Smooth muscle cell of trachea (primary cell): ENCODE measurements at places on chromosomes 3 and 15. TPM values are rescaled to one million over a fixed set of nuclear protein-coding genes. Genes with fewer than 3 reads are reported as not detected.

Gene HSPBAP1
- total RNA-seq, result 6.8 and 9.1 TPM in 2 replicates

Gene C3orf49
- not detected in 2 replicates for total RNA-seq

Gene PFN2
- total RNA-seq, result 273 and 347 TPM in 2 replicates

Gene HEG1
- 76.1 and 113 TPM in 2 replicates for total RNA-seq

Gene ETV5
- 25.8 and 36.5 TPM in 2 replicates for total RNA-seq

Gene SPINK8
- total RNA-seq, result not detected in 2 replicates

Gene POPDC2
- 0.15 and 0.33 TPM in 2 replicates for total RNA-seq

Gene ROPN1
- not detected in 2 replicates for total RNA-seq

Gene MFSD1
- total RNA-seq, result 140 and 195 TPM in 2 replicates

Gene MORC1
- not detected in 2 replicates for total RNA-seq

Gene NANOGP8
- 0.15 and 0.33 TPM in 2 replicates for total RNA-seq

Gene PML
- total RNA-seq, result 47.3 and 51.8 TPM in 2 replicates

Gene ACVR2B
- 1.8 and 2.0 TPM in 2 replicates for total RNA-seq

Gene GPR62
- total RNA-seq, result under 0.01 TPM in 1 of 2 replicates, not detected in the other

Gene ATP13A5
- total RNA-seq, result not detected in 2 replicates

Gene AADACL2
- total RNA-seq, result not detected in 2 replicates

Gene PRSS50
- not detected in 2 replicates for total RNA-seq

Gene POLQ
- total RNA-seq, result 0.99 and 6.0 TPM in 2 replicates

Gene C2CD4B
- 0.15 TPM in 1 of 2 replicates, not detected in the other for total RNA-seq

Gene TMIE
- total RNA-seq, result under 0.01 TPM in 1 of 2 replicates, not detected in the other

Gene GRK7
- total RNA-seq, result under 0.01 TPM in 1 of 2 replicates, not detected in the other

Gene PLSCR4
- 20.3 and 21.7 TPM in 2 replicates for total RNA-seq
